NCI-H446 (cell line): ENCODE measurements at places on chromosomes 1 and 21.

DNA sequence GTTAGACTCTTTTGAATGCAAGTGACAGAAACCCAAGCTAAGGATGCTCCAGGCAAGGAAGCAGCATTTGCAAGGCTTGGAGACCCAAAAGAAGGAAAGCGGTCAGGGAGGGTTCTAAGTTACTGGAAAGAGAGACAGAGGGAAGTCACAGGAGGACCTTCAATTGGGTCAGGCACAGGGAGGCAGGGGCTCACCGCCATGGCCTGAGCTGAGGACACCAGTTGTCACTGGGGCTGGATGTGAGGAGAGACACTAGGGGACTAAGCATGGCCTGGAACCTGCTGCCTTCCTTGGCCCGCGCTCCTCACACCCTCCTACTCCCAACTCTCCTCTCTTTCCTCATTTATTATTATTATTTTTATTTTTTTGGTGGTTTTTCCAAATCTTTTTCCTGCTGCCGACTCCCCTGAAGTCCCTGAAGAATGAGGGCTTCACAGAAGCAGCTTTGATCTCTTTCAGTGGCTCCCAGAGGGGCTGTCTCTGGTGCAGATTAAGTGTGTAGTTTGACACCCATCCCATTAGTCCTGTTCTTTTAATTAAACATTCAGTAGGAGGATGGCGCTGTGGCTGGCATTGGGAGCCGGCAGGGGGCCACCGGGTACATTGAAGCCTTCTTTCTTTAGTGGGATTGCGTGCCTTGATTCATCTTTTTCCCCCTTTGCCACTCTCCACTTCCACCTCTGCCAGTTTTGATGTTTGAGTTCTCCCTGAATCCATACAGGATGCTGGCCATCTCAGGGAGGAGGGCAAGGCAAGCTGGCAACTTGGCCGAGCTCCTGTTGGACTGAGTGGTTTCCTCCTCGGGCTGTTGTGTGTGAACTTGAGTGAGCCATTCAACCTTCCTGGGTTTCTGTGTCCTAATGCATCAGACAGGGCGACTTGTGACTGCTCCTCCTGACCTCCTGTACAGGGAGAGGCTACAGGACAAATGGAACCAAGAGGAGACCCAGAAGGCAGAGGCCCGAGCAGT, 59.3 kb downstream of the MDM4 start:
- peak; percentile 28 for DNase-seq

GRCh38 chr1:82947278-82947677, 1051.7 kb downstream of the TTLL7 start:
- no peak for DNase-seq

DNA sequence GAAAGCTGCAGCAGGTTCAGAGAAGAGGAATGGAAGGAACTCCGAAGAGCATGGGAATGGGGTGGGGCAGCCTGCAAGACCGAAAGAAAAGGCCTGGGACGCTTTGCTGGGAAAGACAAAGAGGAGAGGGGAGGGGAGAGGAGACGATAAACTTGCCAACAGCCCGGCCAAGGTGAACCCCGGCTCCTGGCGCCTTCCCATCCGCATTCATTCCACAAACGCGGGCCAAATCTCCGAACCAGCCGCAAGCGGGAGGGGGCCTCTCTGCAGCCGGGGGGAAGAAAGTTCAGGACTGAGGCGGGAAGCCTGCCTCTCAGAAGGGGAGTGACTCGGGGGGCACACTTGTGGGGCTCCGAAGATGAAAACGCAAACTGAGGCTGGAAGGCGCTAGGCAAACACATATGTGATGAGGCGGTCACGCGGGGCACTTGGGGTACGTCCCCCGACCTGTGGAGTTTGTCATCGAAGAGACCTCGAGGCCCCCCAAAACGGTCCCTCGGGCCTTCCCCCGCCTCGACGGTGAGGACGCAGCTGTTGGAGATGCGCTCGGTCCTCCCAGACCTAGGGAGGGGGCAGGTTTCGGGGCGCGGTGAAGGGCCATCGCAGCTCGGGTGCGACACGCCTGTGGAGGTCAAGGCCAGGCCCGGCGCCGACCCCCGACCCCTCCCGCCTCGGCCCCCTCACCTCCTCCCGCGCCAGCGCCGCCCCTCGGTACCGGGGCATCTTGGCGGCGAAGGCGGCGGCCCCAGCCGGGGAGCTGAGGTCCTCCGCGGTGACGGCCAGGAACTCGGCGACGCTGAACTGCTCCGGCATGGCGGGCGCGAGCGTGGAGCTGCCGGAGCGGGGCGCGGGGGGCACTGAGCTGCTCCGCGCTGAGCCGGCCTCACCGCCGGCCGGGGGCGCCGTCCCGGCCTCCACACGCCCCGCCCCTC, at the start of gene ASAP3:
Gene ASAP3 (minus strand): TSS at position 859 of the 932 bp plus-strand sequence. CDS start 46 bp downstream, at position 813.
- DNase-seq = no peak

- DNase-seq = no peak
These were observed 25.1 kb downstream of the POFUT2 start for GRCh38 chr21:45262616-45263015.

DNA sequence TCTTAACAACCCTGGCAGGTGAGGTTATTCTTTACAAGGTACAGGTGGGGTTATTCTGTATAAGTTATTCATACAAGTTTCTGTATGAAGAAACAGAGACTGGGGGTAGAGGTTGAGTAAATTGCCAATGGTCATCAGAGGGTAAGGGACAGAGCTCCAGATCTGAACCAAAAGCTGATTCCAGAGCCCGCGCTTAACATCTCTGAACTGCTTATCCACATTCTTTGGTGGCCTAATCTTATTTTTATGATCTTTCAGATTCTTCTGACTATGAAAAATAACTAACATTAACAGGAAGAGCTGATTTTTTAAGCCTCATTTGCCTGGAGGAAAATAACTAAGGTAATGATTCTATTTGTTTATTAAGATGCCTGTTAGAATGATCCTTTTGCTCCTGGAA, 63.9 kb upstream of the BARHL2 start:
- DNase-seq = no peak

DNA sequence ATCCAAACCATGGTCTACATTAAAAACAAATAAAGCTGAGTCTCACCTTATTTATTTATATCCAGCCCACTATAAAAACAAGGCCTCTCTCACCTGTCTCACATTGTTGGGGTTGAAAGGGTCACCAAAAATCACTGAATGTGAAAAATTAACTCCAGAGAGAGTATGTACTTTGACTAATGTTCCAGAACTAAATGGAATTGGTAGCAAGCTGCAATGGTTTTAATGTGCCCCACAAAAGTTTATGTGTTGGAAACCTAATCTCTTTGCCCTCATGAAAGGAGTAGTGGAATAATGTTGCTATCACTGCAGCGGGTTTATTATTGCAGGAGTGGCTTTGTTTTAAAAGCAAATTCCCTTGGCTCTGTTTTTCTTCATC, 230.3 kb downstream of the LTN1 start:
- no peak for DNase-seq

GRCh38 chr1:28173151-28173979, 3.1 kb downstream of the PTAFR start:
- DNase-seq = no peak

GRCh38 chr1:170562646-170563338, 30.8 kb downstream of the GORAB start:
- peak; percentile 26 for DNase-seq
